H4 (cell line): ENCODE measurements at places on chromosomes 6 and 20.

- DNase-seq = no peak
These were observed 430.8 kb upstream of the RUNX2 start for GRCh38 chr6:44897316-44897715.

GRCh38 chr20:60069656-60070055 is 111.4 kb downstream of the CDH26 start:
- DNase-seq = no peak

DNA sequence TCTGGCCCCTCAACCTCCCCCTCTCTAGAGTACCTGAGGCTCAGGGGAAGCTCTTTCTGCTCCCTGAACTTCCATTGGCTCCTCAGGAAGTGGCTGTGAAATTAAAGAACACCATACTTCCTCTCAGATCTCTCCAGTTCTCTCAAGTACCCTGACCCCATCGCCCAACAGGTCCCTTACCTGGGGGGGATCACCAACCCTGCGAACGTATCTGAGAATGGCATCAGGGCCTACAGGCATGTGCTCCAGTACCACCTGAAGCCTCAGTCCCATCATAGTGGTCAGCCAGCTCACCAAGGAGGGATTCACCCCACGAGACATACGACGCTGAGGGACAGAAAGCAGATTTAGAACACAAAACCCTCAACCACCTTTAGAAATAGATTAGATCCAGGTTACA is 11.8 kb downstream of the BAG6 start:
- DNase-seq = no peak

DNA sequence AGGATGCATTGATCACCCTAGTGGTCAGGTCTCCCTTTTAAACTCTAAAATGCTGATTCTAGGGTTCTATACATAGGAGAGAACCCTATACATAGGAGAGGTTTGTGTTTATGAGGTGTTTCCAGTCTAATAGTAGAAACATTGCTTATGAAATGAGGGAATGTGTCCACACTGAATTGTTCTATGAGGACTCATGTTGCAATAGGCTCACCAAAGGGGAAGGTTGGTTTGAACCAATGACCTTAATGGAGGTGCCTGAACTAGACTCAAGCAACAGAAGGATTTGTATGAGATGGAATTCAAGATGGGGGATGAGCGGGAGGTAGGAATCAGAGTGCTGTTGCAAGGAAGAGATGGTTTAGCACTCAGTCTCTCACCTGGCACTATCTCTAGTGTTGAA is 33.5 kb upstream of the UBR2 start:
- no peak for DNase-seq

DNA sequence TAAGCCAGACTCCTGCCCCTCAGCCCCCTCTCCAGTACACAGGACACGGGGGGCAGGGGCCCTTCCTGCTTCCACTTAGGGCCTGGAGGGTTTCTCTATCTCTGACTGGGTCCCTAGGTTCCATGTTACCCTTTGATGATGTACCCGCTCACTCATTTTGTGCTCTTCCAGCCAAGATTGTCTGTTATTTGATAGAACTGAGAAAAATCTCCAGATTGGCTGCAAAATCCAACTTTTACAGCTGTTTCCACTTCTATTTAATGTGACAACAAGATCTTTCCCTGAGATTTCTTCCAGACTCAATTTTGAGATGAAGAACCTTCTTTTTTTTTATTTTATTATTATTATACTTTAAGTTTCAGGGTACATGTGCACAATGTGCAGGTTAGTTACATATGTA is 85.7 kb downstream of the TMEM170B start:
- no peak for DNase-seq

DNA sequence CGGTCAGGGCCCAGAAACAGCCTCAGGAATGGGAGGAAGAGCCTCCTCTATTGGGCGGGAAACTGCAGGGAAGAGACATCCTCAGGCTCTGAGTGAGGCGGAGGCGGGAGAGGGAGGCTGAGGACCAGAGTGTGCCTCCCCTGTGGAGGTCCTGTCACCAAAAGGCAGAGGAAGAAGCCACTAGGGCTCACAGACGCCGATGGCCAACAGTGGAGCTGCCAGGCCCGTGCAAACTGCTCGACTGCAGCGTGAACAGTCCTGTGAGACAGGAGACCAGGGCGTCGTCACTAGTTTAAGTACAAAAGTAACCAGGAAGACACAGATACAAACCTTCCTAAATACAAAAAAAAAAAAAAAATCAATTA is 82.7 kb downstream of the TAF4 start:
- no peak for DNase-seq

DNA sequence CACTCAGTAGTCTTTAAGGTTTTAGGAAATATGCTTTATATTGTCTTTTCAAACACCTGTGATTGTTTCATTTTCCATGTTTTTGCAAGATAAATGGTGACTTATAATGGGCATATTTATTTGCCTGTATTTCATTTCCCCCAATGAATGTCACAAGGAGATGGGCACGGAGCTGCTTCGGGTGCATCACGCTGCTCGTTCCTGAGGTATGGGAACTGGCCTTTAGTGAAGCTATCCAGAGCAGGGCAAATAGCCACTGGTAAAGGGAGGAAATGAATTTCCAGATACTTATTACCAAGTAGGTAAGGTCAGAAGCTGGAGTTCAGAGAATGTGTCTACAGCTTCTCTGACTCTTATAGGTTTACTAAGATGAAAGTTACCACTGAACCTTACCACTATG is 3.7 kb downstream of the POU3F2 start:
- DNase-seq = no peak

DNA sequence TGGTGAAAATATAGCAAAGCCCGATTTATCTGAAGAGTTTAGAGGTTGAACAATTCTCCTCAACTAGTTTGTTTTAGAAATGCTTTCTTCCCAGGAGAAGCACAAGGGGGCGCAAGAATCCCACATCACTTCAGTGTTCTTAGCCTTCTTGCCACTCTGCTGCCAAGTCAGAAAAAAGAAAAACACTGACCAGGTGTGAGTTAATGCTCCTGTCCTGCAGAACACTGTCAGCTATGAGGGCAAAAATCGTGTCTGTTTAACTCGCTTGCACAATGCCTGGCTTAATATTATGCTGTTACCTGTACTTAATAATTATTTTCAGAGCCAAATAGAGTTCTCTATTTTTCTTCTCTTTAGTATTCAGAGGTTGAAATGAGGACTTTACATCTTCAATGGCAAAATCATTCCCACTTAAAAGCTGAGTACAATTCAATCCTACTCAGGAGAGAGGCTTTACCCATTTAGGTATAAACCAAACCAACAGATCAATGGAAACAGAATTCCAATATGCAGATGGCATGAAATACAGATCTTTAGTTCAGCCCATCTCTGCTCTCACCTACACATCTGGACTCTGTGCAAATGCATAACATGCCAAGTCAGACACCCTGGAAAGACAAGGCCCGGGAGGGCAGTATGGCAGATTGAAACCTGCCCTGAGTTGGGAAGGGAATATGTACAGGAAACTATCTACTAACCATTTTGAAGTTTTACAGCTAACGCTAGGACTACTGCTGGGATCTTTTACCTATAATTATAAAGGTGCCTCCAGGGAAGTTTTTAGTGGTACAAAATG is 71.4 kb upstream of the TULP1 start:
- peak; percentile 55 for DNase-seq

DNA sequence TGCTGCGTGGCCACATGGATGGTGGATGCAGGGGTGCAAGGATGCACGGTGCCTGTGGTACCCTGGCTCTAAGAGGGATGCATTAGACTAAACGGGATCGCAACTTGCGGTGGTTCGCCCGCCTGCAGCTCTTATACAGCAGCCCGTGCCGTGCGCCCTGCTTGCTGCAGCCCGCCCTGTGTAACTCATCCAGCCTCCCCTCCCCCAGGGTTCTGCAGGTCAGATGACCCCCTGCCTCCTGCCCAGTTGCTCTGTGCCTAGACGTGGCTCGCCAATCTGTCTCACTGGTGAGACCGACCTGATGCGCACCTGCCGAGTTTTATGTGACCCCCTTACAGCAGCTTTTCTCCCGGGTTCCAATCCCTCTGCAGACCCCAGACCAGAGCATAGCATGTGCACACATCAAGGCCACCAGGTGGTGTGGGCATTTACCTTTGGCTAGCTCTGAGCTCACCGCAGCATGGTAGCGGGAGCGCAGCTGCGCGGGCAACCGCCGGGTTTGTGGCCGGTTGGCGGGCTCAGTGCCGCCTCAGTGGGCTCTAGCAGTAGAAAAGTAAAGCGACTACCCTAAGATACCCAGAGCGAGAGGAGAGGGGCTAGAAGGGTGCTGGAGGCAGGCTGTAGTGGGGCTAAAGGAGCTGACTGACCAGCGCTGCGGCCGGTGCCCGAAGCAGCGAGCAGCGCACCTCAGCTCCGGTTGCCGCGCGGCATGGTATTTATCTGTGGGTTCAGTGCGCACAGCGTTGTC is 693 bp upstream of the GNAS-AS1 start:
- DNase-seq = no peak
